ENCODE measurements at places on chromosomes 4 and X. TPM values are rescaled to one million over a fixed set of nuclear protein-coding genes. Genes with fewer than 3 reads are reported as not detected.

- H3K4me3 ChIP-seq: no peak overlapping the region
- H3K27me3 ChIP-seq: no peaks in the 10 kb centered on the region
- peaks cover 14% of the 10 kb centered on the region for H3K4me1 ChIP-seq
- H3K36me3 ChIP-seq: no peaks in the 10 kb centered on the region
- H3K27ac ChIP-seq: no peak overlapping the region
These were observed 30.6 kb upstream of the PLAC1 start for GRCh38 chrX:134688839-134689238.

The ART3 gene
- not detected for total RNA-seq

DNA sequence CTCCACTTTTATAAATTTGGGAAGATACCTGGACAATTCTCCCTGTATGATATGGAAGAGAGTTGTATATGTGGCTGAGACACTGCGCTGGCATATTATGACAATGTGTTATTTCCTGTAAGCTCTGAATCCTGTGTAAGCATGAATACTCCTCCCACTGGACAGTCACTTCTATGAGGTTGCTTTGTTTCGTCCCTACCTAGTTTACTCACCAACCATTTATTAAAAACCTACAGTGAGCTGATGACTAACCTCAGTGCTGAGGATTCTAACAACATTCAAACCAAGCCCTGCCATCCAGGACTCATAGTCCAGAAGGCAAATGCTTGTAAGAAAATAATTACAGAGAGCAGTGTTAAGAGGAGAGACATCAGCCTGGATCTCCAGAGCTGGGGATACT is 1632.9 kb upstream of the TENM3 start:
- DNase-seq: no peak
- H3K27me3 ChIP-seq: peaks cover 6% of the 10 kb centered on the region
- no peak overlapping the region for H3K27ac ChIP-seq
- no peak overlapping the region for H3K4me3 ChIP-seq

DNA sequence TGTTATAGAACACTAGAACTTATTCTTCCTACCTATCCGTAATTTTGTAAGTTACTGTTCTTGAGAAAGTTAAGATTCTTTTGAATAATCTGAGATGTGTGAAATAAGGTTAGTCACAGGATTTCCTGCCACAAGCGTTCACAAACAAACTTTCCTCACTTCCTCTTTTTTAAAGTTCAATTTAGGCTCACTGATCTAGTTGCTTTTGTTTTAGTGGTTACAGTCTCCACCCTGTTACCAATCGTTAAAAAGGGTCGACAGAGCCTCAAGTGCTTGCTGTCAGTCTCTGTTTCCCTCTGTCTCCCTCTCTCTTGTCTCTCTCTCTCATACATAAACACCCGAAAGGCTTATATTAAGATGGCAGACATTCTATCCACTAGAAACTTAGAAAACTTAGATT is 35.9 kb upstream of the STK26 start:
- peaks cover 18% of the 10 kb centered on the region for H3K4me1 ChIP-seq
- no peaks in the 10 kb centered on the region for H3K36me3 ChIP-seq
- peak overlapping the region; percentile 22 for H3K4me3 ChIP-seq
- peaks cover 3% of the 10 kb centered on the region for H3K27me3 ChIP-seq

- H3K36me3 ChIP-seq: no peaks in the 10 kb centered on the region
- H3K27ac ChIP-seq: no peak overlapping the region
- H3K27me3 ChIP-seq: peaks cover 6% of the 10 kb centered on the region
- DNase-seq: no peak
- H3K4me1 ChIP-seq: peaks cover 6% of the 10 kb centered on the region
- no peak overlapping the region for H3K4me3 ChIP-seq
These were observed 3.5 kb upstream of the NAA10 start for GRCh38 chrX:153938226-153938786.

DNA sequence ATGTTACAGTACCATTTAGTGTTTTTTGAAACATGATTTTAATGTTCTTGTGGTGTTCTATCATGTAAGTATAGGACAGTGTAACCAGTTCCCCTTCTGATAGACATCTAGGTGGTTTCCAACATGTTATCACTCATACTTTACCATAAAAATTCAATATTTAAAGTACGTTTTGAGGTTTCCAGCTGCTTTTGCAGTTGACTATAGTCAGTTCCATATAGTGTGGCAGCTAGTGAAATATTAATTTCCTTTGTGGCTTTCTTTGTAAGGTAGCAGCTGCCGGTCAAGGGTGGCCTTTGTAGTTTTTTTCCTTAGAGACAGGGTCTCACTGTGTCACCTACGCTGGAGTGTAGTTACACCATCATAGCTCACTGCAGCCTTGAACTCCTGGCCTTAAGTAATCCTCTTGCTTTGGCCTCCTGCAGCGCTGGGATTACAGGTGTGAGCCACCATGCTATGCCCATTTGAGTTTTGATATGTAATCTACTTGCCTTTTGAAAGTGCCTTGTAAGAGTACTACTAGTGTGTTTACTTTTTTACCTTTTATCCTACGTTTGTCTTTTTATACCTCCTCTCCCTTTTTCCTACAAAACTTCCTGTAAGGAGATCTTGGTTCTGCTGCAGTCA is 63.0 kb downstream of the ARHGAP10 start:
- peaks cover 4% of the 10 kb centered on the region for H3K27me3 ChIP-seq
- no peak overlapping the region for H3K27ac ChIP-seq
- peaks cover 10% of the 10 kb centered on the region for H3K4me1 ChIP-seq

GRCh38 chr4:148116969-148117368 is 325.2 kb downstream of the NR3C2 start:
- no peak for DNase-seq
- H3K4me3 ChIP-seq: no peak overlapping the region
- H3K27ac ChIP-seq: no peak overlapping the region
- H3K36me3 ChIP-seq: no peaks in the 10 kb centered on the region

The USP17L22 gene
- not detected for total RNA-seq

All from endothelial cell (in vitro differentiated cells).